ENCODE measurements at places on chromosomes 7 and 10.
A peak's percentile ranks its signal among the peaks of the same experiment; 100 is the strongest.

- DNase-seq: no peak
These were observed 39.2 kb downstream of the INPP5A start for GRCh38 chr10:132576671-132577349.

- DNase-seq: peak; percentile 87
These were observed 34.2 kb downstream of the PARD3 start for GRCh38 chr10:34780818-34781380.

DNA sequence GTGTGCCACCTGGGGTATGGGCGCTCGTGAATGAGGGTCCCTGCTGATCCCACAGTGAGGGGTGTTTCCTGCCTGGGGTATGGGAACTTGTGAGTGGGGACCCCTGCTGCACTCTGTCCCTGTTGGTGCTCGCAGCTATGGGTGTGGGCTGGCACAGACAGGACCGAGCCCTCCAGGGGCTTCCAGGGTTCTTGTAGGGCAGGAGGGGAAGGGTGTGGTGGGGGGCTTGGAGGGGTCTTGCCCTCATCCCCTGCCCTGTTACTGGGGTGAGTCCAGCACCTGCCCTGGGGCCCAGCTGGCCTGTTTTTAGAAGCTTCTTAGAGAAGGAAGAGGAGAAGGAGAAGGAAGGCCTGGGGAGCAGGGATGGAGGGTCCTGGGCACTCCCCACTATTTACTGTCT is 377.0 kb upstream of the NUPR2 start:
- no peak for DNase-seq

- DNase-seq: no peak
These were observed 40.0 kb downstream of the TNKS2 start for GRCh38 chr10:91838199-91838598.

DNA sequence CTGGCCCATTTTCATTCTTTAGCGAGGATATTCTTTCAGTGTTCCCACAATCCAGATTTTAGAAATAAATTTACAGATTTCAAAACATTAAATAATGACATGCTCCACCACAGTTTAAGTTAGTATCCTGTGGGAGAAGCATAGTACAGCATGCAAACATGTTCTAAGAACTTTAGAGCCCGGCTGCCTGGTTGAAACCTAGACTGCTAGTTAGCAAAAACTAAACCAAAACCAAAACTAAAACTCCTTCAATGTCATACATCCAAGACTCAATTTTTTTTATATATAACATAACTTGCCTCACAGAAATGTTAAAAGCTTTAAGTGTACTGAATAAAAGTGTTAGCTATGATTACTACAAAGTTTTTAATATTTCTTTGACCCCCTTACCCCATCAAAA is 17.0 kb downstream of the TRA2A start:
- no peak for DNase-seq
